DMS79 treated with DMSO at 0.1 percent for 48 hours (cell line): ENCODE measurements at places on chromosomes 16 and 17.

- no peak for DNase-seq
Observed at GRCh38 chr17:42025936-42026335, 6.0 kb downstream of the NKIRAS2 start.

DNA sequence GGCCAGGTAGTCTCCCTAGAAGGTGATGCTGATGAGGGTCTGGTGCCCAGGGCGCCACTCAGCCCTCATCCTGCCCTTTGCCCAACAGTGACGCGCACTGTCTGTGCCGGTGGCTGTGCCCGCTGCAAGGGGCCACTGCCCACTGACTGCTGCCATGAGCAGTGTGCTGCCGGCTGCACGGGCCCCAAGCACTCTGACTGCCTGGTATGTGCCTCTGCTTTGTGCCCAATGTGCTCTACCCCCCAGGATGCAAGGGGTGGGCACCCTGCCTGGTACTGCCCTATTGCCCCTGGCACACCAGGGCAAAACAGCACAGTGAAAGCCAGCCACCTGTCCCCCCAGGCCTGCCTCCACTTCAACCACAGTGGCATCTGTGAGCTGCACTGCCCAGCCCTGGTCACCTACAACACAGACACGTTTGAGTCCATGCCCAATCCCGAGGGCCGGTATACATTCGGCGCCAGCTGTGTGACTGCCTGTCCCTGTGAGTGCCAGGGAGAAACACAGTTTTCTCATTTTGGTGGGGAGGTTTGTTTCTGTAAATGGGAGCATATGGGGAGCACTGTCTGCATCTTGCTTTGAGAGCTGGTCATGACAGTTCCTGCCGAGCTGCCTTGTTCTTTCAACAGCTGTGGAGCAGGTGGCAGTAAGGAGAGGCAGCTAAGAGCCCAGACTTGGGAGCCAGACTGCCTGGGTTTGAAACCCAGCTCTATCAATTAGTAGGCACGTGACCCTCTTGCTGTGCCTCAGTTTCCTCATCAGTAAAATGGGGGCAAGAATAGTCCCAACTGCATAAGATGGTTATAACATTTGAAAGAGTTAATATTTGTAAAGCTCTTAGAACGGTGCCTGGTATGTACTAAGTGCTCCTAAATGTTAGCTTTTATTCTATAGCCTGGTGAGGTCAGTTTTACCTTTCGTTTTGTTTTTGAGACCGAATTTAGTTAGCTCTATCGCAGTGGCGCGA lies 10.4 kb downstream of the ERBB2 start:
- DNase-seq: no peak

GRCh38 chr16:4071686-4072561 lies 44.3 kb downstream of the ADCY9 start:
- no peak for DNase-seq

GRCh38 chr17:81173052-81173761 lies 7.2 kb upstream of the AATK start:
- no peak for DNase-seq

DNA sequence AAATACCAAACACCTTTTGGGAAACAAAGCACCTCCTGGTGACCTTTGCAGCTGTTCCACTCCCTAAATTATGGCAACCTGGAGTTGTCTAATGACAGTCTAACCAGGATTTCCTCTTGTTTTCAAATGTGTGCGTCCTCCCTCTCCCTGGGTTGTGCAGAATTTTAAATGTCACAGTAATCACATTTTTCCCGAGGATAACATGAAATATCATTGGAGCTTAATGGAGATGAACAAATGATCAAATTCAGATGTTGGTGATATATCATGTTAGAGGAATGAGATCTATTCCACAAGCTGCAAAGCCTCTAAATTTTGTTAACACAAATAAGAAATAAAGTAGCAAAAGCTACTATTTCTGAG lies 86.9 kb upstream of the HLF start:
- no peak for DNase-seq

DNA sequence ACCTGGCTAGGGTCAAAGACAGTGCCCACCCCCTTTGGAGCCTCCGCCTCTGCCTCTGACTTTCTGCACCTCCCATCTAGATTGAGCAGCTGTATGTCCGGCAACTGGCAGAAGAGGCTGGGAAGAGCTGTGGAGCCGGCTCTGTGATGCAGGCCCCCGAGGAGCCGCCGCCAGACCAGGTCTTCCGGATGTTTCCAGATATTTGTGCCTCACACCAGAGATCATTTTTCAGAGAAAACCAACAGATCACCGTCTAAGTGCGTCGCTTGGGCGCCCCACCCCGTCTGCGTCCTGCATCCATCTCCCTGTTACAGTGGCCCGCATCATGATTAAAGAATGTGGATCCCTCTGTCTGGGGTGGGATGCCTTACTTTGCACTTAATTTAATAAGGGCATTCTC lies 22.1 kb downstream of the IRF8 start:
- no peak for DNase-seq
